ENCODE measurements at places on chromosomes 16 and 17.

GRCh38 chr16:35573407-35573806 is 2114.0 kb downstream of the TP53TG3F start:
- H3K27ac ChIP-seq, result no peak overlapping the region
- no peaks in the 10 kb centered on the region for H3K27me3 ChIP-seq
- H3K4me1 ChIP-seq, result no peaks in the 10 kb centered on the region
- H3K4me3 ChIP-seq, result no peak overlapping the region

DNA sequence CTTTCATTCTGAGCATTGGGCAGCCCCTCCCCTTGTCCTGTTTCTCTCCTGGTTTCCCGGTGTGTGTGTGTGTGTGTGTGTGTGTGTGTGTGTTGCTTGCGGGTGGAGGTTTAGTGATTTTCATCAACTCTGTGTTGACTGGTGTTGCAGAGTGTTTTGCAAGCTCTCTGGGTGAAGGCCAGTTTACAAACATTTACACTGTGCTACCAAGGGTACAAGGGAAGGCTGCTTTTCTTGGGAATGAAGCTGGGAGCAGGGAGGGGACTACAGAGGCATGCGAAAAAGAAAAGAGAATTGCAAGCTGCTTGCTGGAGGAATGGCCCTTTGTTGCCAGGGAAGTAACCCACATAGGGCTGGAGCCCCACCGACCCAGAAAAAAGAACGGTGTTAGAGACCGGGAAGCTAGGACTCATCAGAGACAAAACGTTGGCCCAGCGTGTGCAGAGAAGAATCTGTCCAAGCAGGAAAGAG is 29.6 kb downstream of the HS3ST3B1 start:
- H3K27ac ChIP-seq, result no peak overlapping the region
- H3K4me3 ChIP-seq, result no peak overlapping the region
- H3K36me3 ChIP-seq, result no peaks in the 10 kb centered on the region
- no peaks in the 10 kb centered on the region for H3K27me3 ChIP-seq

DNA sequence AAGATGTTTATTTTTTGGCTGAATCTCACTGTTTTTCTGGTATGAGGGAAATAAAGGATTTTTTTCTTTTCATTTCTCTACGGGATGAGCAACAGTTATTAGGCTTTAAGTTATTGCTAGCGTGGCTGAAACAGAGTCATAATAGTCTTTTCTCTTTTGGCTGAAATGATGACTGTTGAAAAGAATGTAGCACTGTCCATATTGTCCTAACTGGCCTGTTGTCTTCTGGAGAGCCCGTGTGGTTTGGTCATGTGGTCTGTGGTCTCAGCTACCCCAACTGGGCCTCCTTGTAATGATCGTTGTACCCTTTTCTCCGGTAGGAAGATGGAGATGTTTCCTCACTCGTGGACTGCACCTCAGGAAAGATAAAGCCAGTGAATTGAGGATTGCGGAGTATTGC is 36.6 kb downstream of the EPN2 start:
- no peak for DNase-seq
- peaks cover 21% of the 10 kb centered on the region for H3K4me1 ChIP-seq
- no peak overlapping the region for H3K4me3 ChIP-seq
- no peaks in the 10 kb centered on the region for H3K27me3 ChIP-seq
- H3K27ac ChIP-seq, result no peak overlapping the region

GRCh38 chr16:24748242-24748641 is 18.8 kb downstream of the TNRC6A start:
- no peaks in the 10 kb centered on the region for H3K27me3 ChIP-seq
- H3K36me3 ChIP-seq, result peaks cover 29% of the 10 kb centered on the region
- H3K27ac ChIP-seq, result peak overlapping the region; percentile 44
- peaks cover 8% of the 10 kb centered on the region for H3K4me1 ChIP-seq
- no peak overlapping the region for H3K4me3 ChIP-seq
- DNase-seq, result peak; percentile 91

- peaks cover 10% of the 10 kb centered on the region for H3K27me3 ChIP-seq
- H3K36me3 ChIP-seq, result no peaks in the 10 kb centered on the region
- H3K27ac ChIP-seq, result no peak overlapping the region
- peak; percentile 64 for DNase-seq
- peaks cover 12% of the 10 kb centered on the region for H3K4me1 ChIP-seq
Observed at GRCh38 chr17:79849953-79850352, 10.7 kb upstream of the CBX4 start.

GRCh38 chr17:19278729-19279128 is 41.6 kb downstream of the EPN2 start:
- H3K4me3 ChIP-seq, result no peak overlapping the region
- peaks cover 19% of the 10 kb centered on the region for H3K36me3 ChIP-seq
- peaks cover 22% of the 10 kb centered on the region for H3K4me1 ChIP-seq
- no peak overlapping the region for H3K27ac ChIP-seq

- peak overlapping the region; percentile 83 for H3K4me3 ChIP-seq
- no peak for DNase-seq
- peak overlapping the region; percentile 90 for H3K27ac ChIP-seq
- H3K27me3 ChIP-seq, result peaks cover 6% of the 10 kb centered on the region
- no peaks in the 10 kb centered on the region for H3K36me3 ChIP-seq
Observed at GRCh38 chr16:57299009-57299718, 14.7 kb upstream of the PLLP start.

GRCh38 chr16:56613706-56614105 is 5.3 kb downstream of the MT2A start:
- H3K36me3 ChIP-seq, result no peaks in the 10 kb centered on the region
- H3K27ac ChIP-seq, result peak overlapping the region; percentile 86
- peaks cover 36% of the 10 kb centered on the region for H3K4me1 ChIP-seq
- H3K4me3 ChIP-seq, result no peak overlapping the region
- no peak for DNase-seq

GRCh38 chr17:19359151-19359550 is 3.4 kb downstream of the B9D1 start:
- no peak overlapping the region for H3K27ac ChIP-seq
- DNase-seq, result no peak
- H3K4me3 ChIP-seq, result no peak overlapping the region
- peaks cover 13% of the 10 kb centered on the region for H3K4me1 ChIP-seq
- peaks cover 33% of the 10 kb centered on the region for H3K36me3 ChIP-seq
- no peaks in the 10 kb centered on the region for H3K27me3 ChIP-seq

GRCh38 chr17:43396491-43397060 is 2.2 kb upstream of the ARL4D start:
- no peak overlapping the region for H3K4me3 ChIP-seq
- no peak for DNase-seq
- peaks cover 7% of the 10 kb centered on the region for H3K36me3 ChIP-seq
- H3K4me1 ChIP-seq, result peaks cover 13% of the 10 kb centered on the region

DNA sequence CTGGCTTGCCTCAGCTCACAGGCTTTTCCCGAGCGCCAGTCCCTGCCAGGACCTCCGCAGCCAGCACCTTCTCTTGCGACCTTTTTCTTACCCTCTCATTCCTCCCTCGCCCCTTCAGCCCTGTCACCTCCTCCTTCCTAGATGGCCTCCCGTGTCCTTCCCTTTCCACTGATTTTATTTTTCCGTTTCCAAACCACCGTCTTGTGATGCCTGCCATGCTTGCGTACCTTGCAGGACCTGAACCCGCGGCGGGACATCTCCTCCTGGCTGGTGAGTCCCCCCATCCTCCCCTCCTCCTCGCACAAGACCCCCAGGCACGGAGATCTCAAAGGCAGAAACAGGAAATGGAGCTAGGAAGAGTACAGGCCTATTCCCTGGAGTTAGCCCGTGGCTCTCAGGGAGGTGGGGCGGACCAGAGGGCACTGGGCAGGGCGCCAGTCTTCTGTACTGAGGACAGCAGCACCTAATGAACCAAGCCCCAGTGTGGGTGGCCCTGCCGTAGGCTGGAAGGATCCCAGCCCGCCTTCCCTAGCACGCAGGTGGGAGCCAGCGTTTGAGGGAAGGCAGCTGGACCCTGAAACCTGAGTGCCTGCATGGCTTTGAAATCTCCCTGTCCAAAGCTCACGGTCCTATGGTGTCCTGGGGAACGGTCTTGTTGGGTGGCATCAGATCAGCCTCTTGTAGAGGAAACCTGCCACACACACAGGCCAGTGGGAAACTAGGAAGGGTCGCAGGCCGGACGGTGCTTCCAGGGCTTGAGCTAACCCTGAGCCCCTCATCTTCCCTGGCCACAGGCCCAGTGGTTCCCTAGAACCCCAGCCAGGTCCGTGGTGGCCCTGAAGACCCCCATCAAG is 612 bp downstream of the CISD3 start:
- H3K36me3 ChIP-seq, result peaks cover 46% of the 10 kb centered on the region
- H3K27ac ChIP-seq, result peak overlapping the region; percentile 53
- peak overlapping the region; percentile 95 for H3K4me3 ChIP-seq

DNA sequence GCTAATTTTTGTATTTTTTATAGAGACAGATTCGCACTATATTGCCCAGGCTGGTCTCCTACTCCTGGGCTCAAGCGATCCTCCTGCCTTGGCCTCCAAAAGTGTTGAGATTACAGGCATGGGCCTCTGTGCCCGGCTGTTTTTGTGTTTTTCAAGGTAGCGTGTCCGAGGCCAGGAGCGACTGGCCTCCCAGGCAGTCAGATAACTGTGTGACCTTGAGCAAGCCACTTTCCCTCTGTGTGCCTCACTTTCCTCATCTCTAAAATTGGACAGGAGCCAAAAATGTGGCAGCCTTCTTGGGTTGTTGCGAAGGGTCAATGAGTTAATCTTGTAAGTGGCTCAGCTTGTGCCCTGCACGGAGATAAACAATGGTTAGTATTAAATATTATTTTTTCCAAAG is 2.4 kb downstream of the ABCC1 start:
- no peak overlapping the region for H3K27ac ChIP-seq
- no peaks in the 10 kb centered on the region for H3K27me3 ChIP-seq
- H3K4me3 ChIP-seq, result no peak overlapping the region
- no peaks in the 10 kb centered on the region for H3K36me3 ChIP-seq
- no peak for DNase-seq
- peaks cover 5% of the 10 kb centered on the region for H3K4me1 ChIP-seq

DNA sequence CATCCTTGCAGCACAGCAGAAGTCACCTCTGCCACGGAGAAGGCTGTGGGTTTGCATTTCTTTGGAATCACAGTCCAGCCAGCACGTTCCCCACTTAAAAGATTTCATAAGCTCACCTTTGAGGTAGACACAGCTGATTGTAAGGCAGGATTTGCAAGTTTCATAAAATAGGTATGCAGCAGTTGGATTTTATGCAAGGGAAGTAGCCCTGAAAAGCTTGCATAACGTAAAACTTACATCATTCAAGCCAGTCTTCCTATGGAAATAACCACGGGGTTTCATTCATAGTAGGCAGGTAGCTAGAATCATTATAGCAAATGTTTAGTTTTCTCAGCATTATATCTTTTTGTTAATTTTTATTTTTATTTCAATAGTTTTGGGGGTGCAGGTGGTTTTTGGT is 49.8 kb upstream of the ARHGAP44 start:
- H3K4me1 ChIP-seq, result peaks cover 6% of the 10 kb centered on the region
- no peaks in the 10 kb centered on the region for H3K27me3 ChIP-seq
- H3K4me3 ChIP-seq, result no peak overlapping the region

DNA sequence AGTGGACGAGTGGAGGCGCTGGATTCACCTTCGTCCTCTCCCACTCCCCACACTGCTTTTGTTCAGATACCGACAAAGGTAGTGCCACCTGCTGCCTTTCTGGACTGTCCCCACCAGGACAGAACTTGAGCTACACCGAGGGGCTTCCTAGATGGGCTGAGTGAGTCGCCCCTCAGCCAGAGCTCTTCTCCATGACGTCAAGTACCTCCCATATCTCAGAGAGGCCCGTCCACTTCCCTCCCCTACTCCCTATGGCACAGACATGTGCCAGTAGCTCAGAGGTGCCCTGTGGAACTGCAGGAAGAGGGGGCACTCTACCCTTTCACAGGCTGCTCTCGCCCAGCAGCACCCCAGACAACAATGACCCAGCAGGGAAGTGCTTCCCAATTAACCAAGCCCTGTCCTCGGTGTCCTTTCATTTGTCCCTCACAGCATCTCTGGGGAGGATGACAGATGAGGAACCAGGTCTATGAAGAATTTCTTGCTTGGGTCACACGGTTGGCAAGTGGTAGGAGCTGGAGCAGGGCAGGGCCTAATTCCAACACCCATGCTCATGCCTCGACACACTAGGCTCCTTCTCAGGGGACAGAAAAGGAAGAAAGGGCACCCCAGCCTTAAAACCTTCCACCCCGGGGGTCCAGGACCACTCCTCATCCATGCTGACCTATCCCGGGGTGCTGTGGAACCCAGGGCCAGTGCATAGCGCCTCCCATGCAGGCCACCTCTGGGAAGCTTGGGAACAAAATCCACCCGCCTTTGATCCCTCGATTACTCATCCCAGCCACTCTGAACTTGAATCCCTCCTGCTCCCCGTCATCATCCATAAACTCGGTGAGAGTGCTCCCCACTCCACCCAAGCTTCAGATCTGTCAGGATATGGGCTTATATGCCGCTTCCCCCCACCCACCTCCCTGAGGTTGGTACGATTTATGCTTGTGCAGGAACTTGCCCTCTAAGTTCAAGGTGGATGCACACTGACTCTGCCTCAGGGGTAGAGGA is 51.7 kb downstream of the WNT3 start:
- no peak for DNase-seq
- no peaks in the 10 kb centered on the region for H3K36me3 ChIP-seq
- no peak overlapping the region for H3K4me3 ChIP-seq
- H3K4me1 ChIP-seq, result peaks cover 28% of the 10 kb centered on the region
- H3K27me3 ChIP-seq, result peaks cover 6% of the 10 kb centered on the region

DNA sequence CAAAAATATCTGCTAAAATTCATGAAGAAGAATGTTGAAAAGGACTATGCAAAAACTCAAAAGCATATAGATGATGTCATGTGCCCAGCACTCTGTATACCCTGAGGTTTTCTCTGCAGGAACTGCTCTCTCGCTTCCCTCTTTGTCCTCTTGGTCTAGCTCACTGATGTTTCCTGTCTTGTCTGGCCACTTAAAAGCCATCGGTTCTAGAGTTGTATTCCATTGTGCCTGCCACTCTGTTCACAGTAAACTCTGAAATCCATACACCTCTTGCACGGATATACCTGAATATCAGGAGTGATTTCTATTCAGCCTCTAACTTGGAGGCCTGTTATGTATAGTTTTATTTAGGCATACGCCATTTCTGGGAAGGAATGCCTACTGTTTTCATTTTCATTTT is 101.0 kb upstream of the CNTNAP4 start:
- no peak overlapping the region for H3K27ac ChIP-seq
- no peaks in the 10 kb centered on the region for H3K36me3 ChIP-seq
- no peaks in the 10 kb centered on the region for H3K4me1 ChIP-seq
- no peak for DNase-seq
- no peak overlapping the region for H3K4me3 ChIP-seq
- no peaks in the 10 kb centered on the region for H3K27me3 ChIP-seq

- H3K4me1 ChIP-seq, result peaks cover 4% of the 10 kb centered on the region
- DNase-seq, result peak; percentile 79
- no peak overlapping the region for H3K27ac ChIP-seq
- no peaks in the 10 kb centered on the region for H3K36me3 ChIP-seq
- H3K4me3 ChIP-seq, result no peak overlapping the region
Observed at GRCh38 chr16:4098501-4098900, 17.7 kb downstream of the ADCY9 start.
